ENCODE measurements at places on chromosomes 3 and 15.

DNA sequence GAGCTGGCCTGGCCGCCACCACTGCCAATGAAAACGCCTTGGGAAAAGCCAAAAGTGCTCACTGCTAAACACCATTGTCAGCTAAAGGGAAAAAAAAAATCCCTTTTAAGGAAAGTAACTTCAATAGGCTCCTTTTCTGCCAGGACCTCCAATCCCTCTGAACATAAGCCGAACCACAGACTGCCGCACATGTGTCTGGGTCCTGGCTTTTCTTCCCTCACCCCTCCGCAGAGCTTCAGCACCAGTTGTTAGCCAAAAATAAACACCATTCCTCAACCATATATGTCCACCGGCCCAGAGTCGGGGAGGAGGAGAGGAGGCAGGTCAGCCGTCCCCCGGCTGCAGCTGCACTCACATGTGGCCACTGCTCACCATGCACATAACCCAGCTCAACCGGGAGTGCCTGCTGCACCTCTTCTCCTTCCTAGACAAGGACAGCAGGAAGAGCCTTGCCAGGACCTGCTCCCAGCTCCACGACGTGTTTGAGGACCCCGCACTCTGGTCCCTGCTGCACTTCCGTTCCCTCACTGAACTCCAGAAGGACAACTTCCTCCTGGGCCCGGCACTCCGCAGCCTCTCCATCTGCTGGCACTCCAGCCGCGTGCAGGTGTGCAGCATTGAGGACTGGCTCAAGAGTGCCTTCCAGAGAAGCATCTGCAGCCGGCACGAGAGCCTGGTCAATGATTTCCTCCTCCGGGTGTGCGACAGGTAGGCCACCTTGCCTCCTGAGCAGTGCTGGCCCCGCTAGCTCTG, at the start of gene FBXL22:
Gene FBXL22, plus strand, starts transcription at position 350 of the 753 bp plus-strand sequence. Its CDS starts 6 bp downstream, at position 356.
- peak; percentile 44 for DNase-seq

- DNase-seq: no peak
Observed at GRCh38 chr3:76888856-76889255, 151.0 kb upstream of the ROBO2 start.

GRCh38 chr3:114884213-114884923, 262.7 kb downstream of the ZBTB20 start:
- DNase-seq: no peak

GRCh38 chr3:32569540-32570420, 878 bp downstream of the DYNC1LI1 start:
- peak; percentile 10 for DNase-seq

- DNase-seq: no peak
Observed at GRCh38 chr3:127387556-127388153, 99.8 kb upstream of the PRR20G start.

GRCh38 chr15:55937040-55937439, 56.4 kb downstream of the NEDD4 start:
- no peak for DNase-seq

GRCh38 chr3:172799246-172799645, 48.7 kb downstream of the ECT2 start:
- no peak for DNase-seq

DNA sequence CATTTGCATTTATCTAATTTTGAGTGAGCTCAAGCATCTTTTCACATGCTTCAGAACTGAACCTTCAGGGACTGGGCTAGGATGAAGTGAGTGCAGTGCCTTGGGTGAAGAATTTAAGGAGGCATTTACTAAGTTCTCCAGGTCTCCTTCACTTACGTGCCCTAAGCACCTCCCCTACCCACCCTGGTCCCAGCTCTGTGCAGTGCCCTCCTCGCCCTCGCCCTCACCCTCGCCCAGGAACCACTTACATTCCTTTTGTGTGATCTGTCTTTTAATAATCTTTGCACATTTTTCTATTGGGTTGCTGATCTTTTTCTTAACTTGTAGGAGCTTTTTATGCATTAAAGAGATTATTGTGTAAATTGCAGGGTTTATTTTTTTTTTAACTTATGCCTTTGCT, 322.6 kb downstream of the THSD4 start:
- no peak for DNase-seq

GRCh38 chr3:10160925-10161324, 3.8 kb upstream of the IRAK2 start:
- no peak for DNase-seq

DNA sequence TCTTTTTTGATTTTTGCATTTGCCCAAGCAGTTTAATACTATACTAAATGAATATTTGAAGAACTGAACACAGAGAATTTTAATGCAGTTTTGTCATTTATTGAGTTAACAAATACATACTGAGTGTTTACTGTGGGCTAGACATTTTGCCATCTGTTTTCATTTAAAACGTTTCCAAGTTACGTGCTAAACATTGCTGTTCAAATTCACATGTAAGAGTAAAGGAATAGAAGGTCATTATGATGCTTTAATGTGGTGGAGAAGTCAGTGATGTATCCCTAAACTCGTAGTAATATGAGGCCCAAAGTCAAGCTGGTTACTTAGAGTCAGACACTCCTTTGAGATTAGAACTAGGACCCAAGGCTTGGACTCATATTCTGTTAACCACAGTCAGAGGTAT, 49.4 kb downstream of the CRYBG3 start:
- DNase-seq: no peak

GRCh38 chr15:81945014-81945615, 100.7 kb downstream of the MEX3B start:
- no peak for DNase-seq

GRCh38 chr3:43641306-43642114, 19.7 kb upstream of the ANO10 start:
- DNase-seq: no peak

DNA sequence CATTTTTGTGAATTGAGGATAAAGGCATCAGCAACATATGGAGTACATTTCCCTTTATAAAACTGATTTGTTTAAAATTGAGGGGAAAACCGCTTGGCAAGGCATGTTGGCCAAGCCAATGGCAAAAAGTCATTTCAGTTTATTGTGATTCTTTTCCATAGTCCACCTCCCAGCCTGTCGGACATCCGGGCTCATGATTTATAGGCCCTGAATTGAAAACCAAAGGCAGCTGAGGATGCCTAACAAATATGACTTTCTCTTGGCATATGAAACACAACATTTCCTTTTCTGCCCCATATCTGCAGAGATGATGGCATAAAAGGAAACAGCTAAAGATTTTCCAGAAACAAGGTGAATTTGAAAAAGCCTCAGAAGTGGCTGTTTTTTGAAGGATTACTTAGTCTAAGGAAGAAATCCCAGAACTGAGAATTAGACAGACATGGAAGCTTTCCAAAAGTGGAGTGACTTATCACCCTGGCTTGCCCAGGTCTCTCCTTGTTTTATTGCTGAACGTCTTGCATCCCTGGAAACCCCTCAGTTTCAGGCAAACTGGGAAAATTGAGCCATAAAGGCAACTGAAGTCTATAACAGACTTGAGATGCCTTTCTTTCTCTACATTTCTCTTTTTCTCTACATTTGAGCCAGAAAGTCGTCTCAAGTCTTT, 74.0 kb downstream of the COL8A1 start:
- no peak for DNase-seq

Data from DMS79 treated with DMSO at 0.1 percent for 48 hours (cell line).